ENCODE measurements at places on chromosomes 4 and X.

DNA sequence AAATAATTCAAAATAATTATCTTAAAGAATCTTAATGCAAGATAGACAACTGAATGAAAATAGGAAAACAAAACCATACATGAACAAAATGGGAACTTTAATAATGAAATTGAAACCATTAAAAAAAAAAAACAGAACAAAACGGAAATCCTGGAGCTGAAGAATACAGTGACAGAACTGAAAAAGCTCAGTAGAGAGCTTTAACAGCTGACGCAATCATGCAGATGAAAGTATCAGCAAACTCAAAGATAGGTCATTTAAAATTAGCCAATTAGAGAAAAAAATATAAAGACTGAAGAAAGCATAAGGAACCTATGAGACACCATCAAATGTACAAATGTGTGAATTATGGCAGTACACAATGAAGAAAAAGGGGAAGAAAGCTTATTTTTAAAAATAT lies 18.8 kb downstream of the SLC25A31 start:
- DNase-seq, result no peak

DNA sequence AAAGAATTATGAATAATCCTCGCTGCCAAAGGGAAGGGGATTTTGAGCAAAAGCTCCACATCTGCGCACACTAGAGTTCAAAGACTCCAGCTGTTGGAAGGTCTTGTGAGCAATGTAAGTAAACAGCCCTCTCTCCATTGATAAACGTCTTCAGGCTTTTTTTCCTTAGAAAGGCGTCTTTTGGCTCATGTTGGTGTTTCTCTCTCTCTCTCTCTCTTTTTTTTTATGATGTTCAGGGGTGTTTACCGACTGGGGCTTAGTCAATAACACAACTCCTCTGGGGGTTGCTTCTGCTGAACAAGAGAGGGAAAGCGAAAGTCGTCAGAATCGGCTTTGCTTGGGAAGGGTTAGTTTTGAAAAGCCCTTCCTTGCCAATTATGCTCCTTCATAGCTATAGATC lies 53.2 kb upstream of the C1QTNF7 start:
- DNase-seq, result no peak

DNA sequence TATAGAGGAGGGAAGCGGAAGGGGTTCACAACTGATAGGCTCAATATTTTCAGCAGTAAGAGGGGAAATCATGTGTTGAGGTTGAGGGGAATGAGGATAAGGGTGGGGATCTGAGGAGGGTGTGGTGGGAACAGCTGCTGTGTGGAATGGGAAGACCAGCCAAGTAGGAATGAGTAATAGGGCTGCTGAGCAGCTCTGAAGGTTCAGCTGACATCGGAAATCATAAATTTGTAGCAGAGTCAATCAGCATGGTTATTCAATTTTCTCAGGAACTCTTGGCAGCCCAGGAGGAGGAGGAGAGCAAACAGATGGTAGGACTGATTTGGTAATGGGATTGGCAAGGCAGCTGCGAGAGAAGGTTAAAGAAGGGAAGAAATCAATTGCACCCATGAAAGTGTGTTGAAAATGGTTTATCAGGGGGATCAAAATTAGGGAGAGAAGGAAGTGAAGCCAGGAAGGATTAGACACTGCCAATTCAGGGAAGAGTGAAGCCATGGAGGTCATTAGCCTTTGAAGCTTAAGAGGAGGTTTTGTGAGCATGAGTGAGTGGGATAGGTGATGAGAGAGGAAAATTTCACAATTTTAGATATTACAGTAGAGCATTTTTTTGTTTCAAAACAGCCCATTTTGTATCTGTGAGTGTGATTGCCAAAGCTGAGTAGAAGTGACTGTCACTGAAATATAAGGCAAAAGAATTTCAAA lies 82.6 kb downstream of the PCDH7 start:
- DNase-seq, result no peak

DNA sequence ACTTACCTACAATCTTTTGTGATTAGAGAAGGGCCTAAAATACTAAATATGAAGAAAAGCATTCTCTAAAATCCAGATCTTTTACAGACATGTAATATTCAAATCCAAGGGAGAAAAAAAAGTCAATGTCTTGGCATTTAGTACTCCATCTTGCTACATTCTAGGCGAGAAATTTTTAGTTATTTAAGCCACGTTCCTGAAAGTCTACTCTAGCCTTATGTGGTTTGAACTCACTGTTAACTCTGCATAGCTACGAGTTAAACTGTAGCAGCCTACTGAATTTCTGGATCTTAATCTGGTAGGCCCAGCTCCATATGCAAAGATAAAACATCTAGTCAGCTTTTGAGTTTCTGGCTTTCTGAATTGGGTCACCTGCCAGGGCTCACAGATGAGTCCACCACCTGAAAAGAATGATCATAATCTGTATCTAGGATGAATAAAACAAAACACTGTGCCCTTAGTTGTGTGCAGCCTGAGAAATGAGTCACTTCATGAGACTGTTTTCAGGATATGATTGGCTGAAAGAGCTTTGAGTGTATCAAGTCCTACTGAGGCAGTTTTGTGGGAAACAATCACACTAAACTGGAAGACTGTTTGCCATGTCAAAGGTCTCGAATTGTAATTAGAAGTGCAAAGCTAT lies 3.2 kb upstream of the NEK1 start:
- no peak for DNase-seq

DNA sequence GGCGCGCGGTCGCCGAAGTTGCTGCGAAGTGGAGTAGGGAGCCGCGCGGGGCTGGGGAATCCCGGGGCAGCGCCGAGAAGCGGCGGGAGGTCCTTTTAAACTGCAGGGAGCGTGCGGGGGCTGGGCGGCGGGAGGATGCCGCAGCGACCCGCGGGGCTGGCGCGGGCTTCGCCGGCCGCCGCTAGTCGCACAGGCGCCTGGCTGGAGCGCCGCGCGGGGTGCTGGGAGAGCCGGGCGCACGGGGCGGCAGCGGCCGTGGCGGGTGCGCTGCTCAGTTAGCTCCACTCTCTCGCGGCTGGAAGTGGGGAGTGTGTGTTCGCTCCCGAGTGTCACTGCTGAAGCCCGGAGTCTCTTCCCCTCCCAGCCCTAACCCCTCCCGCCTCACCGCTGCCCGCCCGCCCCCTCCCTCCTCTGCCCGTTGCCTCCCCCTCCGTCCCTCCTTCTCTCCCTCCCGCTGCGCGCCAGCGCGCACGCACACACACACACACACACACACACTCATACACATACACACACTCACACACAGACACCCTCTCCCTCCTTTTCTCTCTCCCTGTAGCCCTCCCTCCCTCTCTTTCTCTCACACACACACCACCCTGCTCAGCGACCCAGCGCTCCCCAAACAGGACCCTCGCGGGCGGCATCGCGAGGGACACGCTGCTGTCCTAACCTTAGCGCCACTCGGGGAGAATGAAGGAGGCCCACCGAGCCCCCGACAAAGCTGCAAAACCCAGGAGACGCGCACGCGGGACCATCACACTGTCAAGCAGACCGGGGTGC lies at the start of gene NDNF:
NDNF (minus strand) TSS at position 312 of the 780 bp plus-strand sequence. CDS start 26,698 bp downstream, outside the sequence.
- DNase-seq, result no peak

GRCh38 chr4:88661739-88662138 lies 35.9 kb downstream of the NAP1L5 start:
- no peak for DNase-seq

DNA sequence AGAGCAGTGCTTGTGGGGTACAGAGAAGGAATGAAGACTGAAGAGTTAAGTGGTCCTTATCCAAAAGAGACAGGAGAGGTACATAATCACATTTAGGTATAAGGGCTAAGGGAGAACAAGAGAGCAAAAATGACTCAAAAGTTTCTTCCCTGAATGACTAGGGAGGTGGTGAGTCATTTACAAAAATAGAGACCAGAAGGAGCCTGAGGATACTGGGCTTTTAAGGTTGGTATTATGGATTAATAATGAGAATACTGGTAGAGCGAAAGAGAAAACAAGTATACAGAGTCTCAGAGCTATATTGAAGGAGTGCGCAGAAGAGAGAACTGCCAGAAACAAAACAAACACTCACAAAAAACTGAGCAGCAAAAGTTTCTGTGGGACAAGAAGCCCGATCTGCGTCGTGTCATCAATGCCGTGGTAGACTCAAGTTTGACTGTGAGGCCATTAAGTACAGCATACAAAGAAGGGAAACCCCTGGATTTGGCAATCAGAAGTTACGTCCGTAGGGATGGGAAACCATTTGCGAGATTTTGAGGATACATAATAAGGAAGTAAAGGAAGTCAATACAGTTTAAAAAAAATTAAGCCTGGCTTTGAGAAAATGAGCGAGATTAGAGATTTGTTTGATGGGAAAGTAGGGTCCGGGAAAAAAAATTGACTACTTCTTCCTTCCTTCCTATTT lies 129.1 kb upstream of the STIM2 start:
- DNase-seq, result no peak

DNA sequence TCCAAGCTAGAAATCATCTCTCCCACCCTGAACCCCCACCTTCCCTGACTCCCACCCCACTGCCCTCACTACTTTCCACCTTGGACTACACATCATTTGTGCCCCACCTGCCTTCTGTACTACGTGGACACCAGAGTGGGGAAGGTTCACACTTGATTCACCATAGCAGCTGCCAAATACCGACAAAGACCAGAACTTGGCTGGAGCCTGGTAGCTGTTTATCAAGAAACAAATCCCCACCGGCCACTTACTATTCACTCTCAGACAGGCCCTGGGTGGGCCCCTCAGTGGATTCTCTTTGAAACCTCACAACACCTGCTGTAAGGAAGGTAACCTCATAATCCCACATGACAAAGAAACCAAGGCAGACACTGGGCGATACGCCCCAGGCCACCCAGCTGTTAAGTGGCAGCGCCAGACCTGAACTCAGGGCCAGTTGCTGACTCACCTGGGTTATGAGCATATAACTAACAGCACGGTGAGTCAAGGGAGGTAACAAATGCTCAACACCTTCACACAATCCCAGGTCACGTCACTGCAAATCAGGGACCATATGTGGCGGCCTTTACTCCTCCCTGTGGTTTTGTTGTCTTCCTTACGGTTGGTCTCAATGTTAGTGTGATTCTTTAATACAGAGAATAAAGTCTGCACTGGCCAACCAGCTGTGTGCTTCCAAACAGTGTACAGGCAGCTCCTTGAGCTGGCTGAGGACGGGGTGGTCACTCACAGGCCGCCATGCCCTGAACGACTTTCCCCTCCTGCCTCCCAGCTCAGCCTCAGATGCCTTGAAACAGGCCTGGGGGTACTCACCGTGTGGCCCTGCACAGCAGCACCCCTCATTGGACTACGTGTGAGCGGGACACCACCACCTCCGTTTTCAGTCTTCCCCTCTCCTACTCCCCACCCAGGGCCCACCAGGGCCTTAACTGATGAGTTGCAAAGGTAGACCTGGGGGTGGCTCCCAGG lies 7.5 kb downstream of the WDR1 start:
- DNase-seq, result no peak

- DNase-seq, result no peak
These were observed 115.2 kb downstream of the SORCS2 start for GRCh38 chr4:7307394-7308099.

DNA sequence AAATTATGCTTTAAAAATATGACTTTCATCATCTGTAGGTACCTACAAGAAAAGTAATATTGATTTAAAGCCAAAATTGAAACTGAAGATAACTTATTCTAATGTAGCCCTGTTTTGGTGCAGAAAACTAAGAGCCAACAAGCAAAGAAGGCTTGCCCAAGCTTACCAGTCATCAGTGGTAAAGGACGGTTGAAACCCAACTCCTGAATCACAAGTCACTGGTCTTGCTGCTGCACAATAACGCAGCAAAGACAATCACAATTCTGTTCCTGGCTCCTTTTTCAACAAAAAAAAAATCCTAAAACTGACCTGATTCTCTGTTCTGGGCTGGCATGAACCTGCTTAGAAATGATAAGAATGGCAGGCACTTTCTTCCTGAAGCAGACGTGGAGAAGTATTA lies 34.5 kb downstream of the WDFY3 start:
- DNase-seq, result no peak

GRCh38 chrX:153863251-153863991 lies 22.6 kb downstream of the L1CAM start:
- no peak for DNase-seq

GRCh38 chr4:151117371-151117962 lies 18.0 kb downstream of the RPS3A start:
- peak; percentile 35 for DNase-seq

DNA sequence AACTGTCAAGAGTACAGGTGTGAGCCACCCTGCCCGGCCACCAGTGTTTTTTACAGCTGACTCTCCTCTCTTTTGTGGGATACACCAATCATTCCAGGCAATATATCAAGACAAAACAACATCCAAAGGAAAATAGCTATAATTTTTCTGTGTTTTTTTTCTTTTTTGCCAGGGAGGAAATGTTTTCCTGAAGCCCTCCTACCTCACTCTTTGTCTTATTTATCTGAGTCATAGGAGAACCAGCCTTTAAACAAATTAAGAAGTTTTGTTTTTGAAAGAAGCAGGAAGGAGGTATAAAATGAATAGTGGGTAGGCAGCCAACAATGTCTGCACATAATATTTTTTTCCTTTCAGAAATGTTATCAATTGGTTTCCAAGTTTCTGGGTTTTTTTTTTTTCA lies 493.9 kb downstream of the CCSER1 start:
- no peak for DNase-seq

- no peak for DNase-seq
These were observed 39.8 kb upstream of the TADA2B start for GRCh38 chr4:7003176-7003878.

DNA sequence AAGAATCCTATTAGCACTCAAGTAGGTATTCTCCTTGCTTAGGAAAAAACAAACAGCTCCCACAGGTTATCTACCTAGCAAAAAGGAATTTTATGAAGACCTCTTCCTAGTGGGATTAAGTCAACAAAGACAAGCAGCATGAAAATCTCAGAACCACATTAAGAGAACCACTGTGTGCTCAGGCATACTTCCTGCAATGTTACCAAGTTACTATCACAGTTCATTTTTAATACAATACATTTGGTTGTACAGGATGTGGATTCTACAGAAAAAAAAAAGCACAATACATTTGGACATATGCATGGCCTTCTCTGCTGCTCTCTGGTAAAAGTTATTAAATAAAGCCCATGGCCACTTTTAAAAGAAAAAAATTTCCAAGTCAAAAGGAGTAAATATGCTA lies 193.7 kb downstream of the PPP3CA start:
- DNase-seq, result no peak

GRCh38 chr4:100721077-100721476 lies 203.3 kb upstream of the EMCN start:
- no peak for DNase-seq

DNA sequence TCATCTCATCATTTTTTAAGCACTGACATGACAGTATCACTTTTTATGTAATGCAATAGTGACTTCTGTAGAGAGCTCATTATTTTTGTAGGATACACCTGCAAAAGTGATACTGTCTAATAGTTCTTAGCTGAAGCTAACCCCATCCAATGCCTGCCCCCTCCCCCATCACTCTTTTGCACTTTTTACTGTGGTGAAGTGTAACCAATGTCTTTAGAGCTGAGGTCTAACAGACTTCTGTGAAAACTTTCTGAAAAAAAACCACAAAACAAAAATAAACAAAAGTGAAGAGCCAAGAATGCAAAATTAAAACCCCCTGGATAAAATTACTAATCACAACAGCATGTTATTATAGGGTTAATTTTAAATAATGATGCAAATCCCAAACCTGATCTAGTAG lies 301.1 kb downstream of the ANK2 start:
- DNase-seq, result no peak

DNA sequence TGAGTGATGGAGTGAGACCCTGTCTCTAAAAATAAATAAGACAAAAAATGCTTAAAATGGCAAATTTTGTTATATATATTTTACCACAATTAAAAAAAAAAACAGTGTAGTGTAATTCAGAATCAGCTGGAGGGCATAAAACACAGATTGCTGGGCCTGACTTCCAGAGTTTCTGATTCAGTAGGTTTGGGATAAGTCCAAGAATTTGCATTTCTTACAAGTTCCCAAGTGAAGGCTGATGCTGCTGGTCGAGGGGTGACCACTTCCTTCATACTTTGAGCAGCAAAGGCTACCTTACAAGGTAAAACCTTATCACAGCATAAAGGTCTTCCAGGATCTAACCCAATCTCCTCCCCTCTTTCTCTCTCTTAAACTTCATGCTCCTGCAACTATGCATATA lies 40.7 kb downstream of the KLHL8 start:
- DNase-seq, result no peak

All from GM18507 (cell line).